ENCODE measurements at places on chromosomes 11 and 22.

DNA sequence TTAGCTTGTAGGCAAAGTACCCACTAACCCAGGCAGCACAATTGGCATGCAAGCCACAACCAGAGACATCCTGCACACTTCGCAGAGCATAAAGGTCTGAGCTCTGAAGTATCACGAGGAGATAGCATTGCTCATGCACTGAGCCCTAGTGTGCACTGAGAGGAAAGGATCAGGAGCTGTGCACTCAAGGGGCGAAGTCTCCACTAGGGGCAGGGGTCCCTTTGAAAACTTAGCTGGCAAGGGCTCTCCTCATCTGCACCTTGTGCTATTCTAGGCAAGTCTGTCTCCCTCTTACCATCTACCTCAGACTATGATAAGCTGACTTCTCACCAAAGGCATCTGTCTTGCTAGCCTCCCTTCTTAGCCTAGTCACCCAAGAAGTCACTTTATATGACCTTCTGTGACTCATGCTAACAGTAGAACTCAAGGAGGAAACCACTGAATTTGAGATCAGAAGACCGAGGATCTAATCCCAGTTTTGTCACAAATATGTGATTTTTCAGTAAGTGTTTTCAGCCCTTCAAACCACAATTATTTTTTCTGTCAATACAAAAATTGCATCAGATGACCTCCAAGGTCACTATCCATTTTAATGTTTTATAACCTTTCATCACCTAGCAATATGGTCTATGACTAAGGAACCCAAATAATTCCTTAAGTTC is 1078.0 kb downstream of the NTM start:
- no peak for DNase-seq

DNA sequence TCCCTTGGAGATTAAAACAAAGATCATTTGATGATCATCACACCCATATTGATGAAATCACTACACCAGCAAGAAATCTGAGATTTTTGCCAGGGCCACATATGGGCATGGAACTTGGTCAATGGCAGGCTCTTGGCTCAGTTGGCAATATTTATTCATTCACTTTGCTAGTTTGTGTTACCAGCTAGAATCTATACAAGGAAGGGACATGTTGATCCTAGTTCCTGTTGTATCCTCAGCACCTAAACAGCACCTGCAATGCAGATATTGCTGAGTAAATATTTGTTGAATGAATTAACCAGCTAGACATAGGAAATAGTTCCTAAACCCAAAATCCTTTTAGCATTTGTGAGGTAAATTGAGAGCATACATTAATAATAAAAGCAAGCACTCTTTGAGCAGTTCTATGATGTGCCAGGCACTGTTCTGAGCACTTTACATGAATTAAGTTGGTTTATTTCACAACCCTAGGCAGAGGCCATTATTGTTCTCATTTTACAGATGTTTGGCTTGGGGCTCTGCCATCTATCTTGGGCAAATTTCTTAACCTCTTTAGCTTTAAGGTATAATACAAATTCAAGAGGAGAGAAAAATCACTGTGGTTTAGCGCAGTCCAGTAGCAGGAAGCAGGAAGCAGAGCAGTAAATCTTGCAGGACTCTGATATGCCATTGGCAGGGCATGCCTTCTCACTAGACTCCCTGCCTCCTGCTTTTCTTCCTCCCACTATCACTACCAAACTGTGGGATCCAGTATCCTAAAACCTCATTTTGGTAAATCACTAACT is 1.6 kb downstream of the TRIM68 start:
- DNase-seq, result no peak

- DNase-seq, result no peak
Measured at GRCh38 chr11:2329551-2329950, 27.7 kb downstream of the TSPAN32 start.

DNA sequence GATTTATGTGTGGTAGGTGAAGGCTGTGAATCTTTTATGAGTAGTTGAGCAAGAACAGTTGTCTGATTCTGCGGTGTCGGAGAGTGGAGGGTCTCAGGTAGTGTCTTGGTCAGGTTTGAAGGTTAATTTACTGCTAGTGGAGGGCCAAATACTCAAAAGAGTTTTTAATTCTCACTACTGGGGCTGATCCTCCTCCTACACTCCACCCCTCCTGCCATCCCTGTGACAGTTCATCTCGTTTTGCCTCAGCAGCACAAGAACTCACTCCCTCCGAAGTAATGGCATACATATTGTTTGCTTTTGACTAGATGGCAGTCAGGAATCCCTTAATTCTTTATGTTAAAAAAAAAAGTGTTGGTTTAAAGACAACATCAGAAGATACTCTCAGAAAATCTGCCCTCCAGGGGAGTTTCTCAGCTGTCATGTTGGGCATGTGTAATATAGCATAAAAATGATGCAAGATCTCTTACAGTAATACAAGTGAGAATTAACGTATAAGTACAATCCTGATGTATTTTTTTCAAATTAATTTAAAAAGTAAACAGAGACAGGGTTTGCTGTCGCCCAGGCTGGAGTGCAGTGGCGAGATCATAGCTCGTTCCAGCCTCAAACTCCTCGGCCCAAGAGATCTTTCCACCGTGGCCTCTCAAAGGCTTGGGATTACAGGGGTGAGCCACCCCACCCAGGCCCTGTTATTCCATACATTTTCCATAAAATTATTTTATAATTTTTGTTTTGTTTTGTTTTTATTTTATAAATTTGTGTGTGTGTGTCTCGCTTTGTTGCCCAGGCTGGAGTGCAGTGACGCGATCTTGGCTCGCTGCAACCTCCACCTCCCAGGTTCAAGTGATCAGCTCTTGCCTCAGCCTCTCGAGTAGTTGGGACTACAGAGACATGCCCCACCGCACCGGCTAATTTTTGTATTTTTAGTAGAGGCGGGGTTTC is 1.3 kb downstream of the FAR1 start:
- no peak for DNase-seq

- no peak for DNase-seq
Measured at GRCh38 chr22:44519886-44520285, 21.9 kb upstream of the RTL6 start.

- no peak for DNase-seq
Measured at GRCh38 chr22:19176732-19177131, 1.8 kb downstream of the SLC25A1 start.
